Astrocyte of the hippocampus (primary cell): ENCODE measurements at places on chromosomes 16 and 17.
A peak's percentile ranks its signal among the peaks of the same experiment; 100 is the strongest.

DNA sequence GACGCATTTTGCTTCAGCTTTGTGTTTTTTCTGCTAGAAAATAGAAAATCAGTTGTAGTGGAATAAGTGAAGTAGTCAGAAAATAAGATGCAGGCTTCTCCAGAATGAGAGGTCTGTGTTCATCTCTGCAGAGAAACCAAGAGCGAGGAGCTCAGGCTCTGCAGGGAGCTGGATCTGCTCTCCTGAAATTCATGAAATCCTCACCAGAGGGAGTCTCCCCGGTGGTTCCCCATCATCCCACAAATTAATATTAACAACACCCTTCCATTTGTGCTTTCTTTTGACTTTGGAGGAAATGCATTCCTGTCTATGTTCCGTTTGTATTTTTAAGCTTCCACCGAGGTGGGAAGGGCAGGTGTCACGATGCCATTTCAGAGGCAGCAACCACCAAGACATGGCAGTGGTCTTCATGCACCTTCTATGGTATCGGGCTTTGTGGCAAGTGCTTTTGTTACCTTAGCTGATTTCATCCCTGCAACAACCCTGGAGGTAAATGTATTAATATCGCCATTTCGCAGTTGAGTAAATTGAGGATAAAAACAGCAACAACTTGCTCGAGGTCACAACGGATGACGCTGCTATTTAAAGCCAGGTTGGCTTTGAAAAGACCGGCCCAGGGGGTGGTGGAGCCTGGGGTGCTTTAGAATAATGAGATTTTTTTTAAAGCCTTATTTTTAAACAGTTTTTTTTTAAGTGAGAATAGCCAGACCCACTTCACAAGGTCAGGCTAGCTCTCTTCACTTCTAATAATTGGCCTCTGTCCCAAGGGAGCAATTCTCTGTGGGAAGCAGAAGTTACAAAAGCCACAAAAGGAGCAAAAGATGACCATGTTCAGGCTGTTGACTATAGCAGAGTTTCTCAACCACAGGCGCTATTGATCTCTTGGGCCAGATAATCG is 367.6 kb upstream of the ERCC4 start:
- DNase-seq = no peak

GRCh38 chr16:15492091-15492740 is 57.8 kb downstream of the BMERB1 start:
- DNase-seq = no peak

GRCh38 chr17:18262641-18263040 is 2.2 kb downstream of the MIEF2 start:
- DNase-seq = no peak

DNA sequence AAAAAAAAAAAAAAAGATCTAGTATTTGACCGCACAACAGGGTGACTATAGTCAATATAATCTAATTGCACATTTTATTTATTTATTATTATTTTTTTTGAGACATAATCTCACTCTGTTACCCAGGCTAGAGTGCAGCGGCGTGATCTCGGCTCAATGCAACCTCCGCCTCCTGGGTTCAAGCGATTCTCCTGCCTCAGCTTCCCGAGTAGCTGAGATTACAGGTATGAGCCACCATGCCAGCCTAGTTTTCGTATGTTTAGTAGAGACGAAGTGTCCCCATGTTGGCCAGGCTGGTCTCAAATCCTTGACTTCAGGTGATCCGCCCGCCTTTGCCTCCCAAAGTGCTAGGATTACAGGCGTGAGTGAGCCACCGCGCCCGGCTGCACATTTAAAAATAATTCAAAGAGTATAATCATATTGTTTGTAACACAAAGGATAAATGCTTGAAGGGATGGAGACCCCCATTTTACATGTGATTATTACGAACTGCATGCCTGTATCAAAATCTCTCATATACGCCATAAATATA is 794 bp downstream of the ANKS3 start:
- no peak for DNase-seq

GRCh38 chr17:67183531-67183930 is 61.5 kb downstream of the HELZ start:
- no peak for DNase-seq

DNA sequence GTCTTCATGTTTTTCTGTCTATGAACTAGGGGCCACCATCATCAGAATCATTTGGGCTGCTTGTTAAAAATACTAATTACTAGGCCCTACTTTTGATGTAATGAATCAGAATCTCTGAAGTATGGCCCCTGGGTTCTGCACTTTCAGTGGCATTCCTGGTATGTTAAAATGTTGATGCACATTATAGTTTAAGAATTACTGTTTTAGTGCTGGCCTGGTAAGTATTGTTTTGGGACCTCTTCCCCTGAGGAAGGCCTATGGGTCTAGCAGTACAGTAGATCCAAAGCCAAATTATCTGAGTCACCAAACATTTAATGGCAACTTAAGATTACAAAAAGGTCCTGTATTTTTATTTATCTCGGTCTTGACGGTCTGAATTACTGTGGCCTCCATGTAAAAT is 58.8 kb downstream of the AP2B1 start:
- peak; percentile 22 for DNase-seq
